ENCODE measurements at places on chromosomes 12 and 14. TPM values are rescaled to one million over a fixed set of nuclear protein-coding genes. Genes with fewer than 3 reads are reported as not detected.

DNA sequence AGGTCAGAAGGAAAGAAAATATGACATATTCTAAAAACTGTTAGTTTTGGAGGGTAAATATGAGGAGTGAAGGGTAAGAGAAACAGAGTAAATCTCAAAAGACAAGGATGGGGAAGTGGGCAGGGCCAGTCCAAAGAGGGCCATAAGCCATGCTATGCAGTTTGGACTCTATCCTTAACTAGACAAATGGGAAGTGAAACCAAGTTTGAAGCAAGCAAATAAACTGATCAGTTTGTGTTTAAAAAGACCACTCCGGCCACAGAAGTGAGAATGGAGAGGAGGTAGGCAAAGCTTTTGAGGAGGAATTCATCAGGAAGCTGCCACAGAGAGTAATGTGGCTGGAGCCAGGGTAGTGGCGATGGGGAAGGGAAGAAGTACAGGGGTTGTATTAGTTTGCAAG lies 37.5 kb upstream of the DAAM1 start:
- no peak for DNase-seq

The KRT85 gene
- total RNA-seq, result not detected

The ADAM21 gene
- not detected for total RNA-seq

DNA sequence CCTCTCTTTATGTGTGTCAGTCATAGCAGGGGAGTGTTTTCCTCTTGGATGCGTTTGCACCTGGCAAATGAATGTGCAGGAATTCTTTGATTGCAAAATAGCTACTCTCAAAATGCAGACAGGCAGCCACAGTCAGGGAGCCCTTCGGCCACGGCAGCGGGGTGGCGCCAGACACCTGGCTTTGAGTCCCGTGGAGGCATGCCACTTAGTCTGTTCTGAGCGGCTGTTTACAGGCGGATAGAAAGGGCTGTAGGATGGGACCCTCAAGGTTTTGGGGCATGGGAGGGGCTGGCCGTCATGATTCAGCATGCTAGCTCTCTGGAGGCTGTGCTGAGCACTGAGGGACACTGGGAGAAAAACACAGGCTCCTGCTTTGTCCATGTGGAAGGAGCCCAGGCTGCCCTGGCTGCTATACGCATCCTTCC lies 117.1 kb downstream of the SLC25A47 start:
- no peak for DNase-seq

DNA sequence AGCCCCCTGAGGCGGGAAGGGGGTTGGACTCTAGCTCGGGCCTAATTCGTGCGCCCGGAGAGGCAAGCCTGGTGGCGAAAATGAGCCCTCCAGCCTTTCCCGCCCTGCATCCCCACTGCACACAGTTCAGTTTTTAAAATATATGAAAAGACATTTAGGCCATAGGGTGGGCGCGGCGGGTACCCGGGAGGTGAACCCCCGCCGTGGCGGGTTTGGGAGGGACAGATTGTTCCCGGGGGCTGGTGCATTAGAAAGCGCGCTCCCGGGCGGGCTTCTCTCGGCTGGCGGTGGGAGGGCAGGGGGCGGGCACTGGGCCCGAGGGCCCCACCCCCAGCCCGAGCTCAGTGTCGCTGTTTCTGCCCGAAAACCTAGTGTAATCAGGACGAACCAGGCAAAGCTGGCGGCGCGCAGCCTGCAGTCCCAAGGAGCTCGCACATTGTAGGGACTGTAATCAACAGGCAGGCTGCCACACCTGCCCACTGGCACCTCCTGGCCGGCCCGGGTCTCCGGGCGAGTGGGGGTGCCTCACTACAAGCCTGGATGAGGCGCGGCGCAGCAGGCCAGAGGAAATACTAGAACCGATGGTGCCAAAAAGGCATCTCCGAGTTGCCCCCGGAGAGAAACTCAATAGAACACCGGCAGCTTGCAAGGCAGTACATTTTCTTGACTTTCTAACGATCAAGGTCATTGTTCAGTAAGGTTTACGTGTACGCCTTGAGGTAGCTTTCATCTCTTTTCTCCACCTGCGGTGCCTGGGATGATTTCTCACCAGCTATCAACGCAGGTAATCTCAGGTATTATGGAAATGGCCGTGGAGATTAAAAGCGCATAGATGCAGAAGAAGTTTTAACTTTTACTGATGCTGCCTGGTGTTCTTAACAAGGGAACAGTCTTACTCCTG lies 764 bp upstream of the SPTB start:
- peak; percentile 83 for DNase-seq

GRCh38 chr14:51880835-51881580 lies 20.6 kb downstream of the GNG2 start:
- no peak for DNase-seq

The PLD4 gene
- 0.24 TPM for total RNA-seq

DNA sequence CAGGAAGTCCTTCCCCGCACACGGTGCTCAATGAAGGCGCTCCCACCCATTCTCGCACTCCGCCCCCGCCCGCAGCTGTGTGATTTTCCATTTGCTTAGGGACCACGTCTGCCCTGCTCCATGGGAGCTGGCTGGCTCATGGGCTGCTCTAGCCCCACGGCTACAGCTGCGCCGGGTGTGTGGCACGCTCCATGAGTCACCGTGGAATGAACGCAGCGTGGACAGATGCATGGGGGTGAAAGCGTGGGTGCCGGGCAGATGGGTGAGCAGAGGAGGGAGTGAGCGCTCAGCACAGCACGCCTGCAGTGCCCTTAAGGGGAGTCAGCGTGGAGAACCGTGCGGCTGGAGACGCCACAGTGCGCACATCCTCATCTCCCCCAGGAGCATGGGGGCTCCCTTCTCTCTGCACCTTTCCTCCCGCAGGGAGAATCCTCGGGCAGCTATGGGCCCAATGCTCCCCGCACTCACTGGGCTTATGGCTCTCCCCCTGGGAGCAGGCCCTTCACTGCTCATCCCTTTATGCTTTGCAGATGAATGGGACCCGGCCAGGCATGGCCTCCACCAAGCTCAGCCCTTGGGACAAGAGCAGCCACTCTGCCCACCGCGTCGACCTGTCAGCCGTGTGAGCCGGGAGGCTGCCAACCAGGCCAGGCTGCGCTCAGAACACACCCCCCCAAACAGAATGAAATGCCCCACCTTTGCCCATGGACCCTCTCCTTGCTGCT lies 185.1 kb downstream of the ADGRD1 start:
- no peak for DNase-seq

The SERPINA1 gene
- 10.3 TPM for total RNA-seq

GRCh38 chr12:48512855-48513254 lies 12.6 kb upstream of the OR8S1 start:
- no peak for DNase-seq

GRCh38 chr12:32598688-32599087 lies 80.4 kb upstream of the DNM1L start:
- no peak for DNase-seq

DNA sequence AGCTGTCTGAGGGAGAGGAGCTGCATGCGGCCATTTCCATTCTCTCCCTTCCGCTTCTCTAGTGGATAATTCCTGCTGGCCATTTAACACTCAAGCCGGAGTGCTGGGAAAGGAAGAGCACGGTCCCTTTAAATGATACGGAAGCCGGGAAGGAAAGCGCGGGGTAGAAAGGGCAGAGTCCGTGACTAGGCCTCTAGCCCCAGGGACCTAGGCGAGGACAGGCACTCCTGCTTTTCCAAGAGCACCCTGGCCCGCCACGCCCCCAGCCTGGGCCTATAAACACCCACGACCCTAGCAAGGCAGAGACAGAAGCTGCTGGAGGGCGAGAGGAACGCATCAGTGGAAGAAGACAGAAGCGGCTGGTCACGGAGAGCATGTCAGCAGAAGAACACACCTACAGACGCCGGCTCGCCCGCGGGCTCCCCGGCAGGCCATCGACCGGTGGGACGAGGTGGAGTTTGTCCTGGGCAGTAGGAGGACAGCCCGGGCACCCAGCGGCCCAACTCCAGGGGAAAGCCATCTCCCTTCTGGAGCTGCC lies 1206.6 kb upstream of the TMEM132C start:
- DNase-seq, result peak; percentile 78

The RFX4 gene
- total RNA-seq, result not detected

The CARMIL3 gene
- total RNA-seq, result 0.14 TPM

- DNase-seq, result no peak
Measured at GRCh38 chr12:105107171-105107493, 399 bp upstream of the WASHC4 start.

The MIP gene
- not detected for total RNA-seq

The ESRRB gene
- total RNA-seq, result 0.95 TPM

The RDH5 gene
- total RNA-seq, result 19.2 TPM

- DNase-seq, result no peak
Measured at GRCh38 chr14:53365486-53366130, 212.5 kb upstream of the DDHD1 start.

DNA sequence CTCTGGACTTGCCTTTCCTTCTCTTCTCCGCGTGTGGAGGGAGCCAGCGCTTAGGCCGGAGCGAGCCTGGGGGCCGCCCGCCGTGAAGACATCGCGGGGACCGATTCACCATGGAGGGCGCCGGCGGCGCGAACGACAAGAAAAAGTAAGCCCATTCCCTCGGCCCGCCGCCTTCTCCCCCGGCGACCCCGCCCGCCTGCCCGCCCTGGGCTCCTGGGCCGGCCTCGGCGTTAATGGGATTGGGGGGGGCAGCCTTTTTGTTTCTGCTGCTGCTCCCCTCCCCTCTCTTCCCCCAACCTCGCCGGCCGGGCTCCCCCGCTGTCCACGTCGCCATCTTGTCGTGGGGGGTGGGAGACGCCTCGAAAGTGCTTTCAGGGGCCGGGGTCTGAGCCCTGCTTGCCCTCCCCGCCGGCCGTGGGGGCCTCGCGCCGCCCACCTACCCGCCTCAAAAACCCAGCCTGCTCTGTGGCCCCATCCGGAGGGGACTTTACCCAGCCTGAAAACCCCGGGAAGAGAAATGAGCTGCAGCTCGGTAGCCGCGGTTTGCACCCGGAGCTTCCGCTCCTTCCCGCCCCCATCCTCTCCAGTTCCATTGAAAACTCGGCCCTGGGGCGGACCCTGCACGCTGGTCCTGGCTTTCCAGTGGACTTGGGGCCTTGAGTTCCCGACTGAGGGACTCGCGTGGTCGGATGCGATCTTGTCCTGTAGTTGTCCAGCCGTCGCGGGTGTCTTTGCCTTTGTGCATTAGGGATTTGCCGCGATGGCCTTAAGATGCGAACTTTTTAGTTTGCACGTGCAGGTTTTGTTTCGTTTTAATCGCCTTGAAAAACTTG lies 598 bp downstream of the HIF1A start:
- peak; percentile 88 for DNase-seq

The HSPB8 gene
- 92.0 TPM for total RNA-seq

DNA sequence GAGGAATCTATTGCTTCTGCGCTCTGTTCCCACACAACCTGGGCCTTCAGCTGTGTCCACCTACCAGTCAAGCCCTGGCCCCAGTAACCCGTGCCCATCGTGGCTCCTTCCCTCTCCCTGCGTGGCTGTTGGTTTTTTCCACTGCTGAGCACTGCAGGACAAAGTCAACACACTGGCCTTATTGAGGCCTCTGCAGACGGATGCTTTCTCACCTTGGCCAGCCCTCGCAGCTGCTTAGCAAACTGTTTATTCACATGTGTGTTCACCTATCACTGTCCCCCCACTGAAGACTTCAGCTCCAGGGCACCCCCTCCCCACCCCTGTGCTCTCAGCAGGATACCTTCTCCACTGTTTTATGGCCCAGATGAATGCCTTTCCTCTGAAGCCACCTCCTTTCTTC lies 12.8 kb upstream of the GPX2 start:
- peak; percentile 47 for DNase-seq

GRCh38 chr14:92726135-92726932 lies 22.1 kb downstream of the LGMN start:
- peak; percentile 92 for DNase-seq

The REC8 gene
- total RNA-seq, result 8.0 TPM

The GALC gene
- 18.1 TPM for total RNA-seq
